ENCODE measurements at places on chromosomes 7 and 10.

- no peak for DNase-seq
These were observed 574.5 kb downstream of the ZWINT start for GRCh38 chr10:55786461-55787050.

DNA sequence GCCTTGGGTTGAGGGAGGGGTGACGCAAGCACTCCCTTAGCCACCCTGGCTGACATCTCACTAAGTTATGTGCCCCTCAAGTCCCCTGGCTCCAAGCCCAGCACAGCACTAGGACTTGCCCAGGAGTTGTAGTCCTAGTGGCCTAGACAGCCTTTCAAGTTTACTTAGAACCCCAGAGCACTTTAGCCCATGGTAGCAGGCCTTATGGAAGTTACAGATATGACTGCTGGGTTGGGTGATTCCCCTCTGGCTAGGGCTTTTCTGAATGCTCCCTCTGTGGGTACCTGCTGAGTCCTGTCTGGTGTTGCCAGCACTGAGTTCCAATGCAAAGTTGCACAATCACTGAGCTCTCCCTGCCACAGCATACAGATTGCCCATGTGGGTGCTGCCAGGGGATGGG is 83.2 kb downstream of the AHCYL2 start:
- DNase-seq, result no peak

DNA sequence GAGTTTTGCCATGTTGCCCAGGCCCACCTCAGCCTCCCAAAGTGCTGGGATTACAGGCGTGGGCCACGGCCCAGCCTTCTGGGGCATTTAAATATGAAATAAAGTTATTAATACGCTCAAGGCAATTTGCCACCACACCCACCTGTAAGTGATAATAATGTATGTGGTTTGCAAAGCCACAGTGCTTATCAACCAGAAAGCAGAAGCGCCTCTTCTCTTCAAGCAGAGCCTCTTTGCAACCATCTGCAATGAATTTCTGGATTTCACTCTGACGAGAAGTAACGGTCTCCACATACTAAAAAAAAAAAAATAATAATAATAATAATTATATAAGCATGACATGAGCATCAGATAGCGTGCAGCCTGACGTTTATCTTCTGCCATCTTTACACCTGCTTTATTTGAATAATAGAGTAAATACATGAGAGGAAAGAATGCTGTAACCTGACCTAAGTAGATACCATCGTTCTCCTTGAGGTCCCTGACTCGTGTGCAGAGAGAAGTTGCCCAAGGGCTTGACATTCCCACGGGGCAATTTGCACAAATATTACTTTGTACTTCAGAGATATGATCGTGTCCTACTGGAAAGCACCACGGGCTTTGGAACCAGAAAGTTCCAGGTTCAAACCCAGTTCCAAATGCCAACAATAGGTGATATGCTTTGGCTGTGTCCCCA is 34.0 kb downstream of the BRI3 start:
- no peak for DNase-seq

DNA sequence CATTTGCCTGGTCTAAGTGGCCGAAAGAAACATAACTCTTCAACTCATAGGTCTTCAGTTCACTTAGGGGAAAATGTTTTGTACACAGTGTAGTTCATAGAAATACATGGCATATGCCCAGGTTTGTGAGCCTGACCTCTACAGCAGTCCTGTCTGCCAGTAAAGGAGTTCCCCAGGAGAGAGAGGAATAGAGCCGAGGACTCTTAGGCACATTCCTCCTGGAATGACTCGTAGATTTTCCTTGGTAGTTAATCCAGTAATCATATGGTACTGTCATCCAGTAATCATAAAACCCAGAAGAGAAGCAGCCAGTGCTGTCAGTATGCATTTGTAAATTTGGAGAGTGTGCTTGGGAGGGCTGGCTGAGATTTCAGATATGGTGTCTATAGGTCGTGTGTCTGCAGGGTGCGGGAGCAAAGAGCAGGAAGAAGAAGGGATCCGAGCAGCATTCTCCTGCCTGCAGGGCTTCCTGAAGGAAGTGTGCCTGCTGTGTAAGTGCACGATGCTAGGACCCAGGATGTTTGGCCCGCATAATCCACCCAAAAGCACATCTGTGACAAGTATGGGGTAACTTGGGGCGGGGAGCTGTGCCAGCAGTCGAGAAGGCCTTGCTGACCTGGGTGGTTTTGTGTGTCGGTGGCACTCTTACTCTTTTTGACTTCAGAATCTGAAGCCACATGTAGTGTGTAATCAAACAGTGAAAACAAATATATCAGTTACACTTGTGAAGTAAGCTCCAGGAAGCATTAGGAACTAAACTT is 13.9 kb downstream of the EIF4H start:
- DNase-seq, result no peak

- no peak for DNase-seq
These were observed 18.1 kb downstream of the CEP55 start for GRCh38 chr10:93514521-93514920.

DNA sequence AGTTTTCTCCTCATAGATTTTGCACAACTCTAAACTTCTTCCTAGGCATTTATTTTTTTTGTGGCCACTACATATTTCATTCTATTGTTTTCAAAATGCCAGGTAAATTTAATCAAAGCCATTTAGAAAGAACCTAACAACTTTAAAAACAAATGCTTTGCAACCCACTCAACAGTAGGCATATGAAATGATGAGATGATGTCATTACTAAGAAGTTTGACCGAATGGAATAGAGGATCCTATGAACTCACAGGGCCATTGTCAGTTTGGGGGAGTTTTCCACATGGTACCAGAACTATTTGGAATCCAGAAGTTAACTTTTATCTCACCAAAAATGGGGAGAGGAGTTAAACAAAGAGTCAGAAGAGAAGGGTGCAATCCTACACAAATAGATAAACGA is 100.7 kb upstream of the INHBA start:
- no peak for DNase-seq

- no peak for DNase-seq
These were observed 10.5 kb upstream of the LAMB4 start for GRCh38 chr7:108140671-108141070.

GRCh38 chr10:85413570-85413969 is 953.0 kb downstream of the GRID1 start:
- no peak for DNase-seq

DNA sequence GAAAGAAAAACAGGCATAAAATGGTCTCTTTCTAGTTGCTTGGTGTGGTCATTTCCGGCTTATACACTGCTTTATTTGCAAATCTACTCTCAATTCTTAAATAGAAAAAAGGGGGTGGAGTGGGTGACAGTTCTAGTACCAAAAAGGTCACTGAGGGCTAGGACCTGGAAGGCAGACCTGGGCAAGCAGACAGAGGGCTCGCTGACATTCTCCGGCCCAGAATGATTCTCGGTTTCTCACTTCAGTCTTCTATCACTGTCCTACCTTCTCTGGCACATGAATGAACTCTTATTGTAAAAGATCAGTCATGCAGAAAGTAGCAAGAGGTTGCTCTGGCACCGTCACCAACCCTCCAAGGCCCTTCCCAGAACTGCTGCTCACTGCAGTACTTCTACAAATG is 54.0 kb downstream of the MALSU1 start:
- no peak for DNase-seq

- DNase-seq, result no peak
These were observed 12.6 kb downstream of the TMEM176B start for GRCh38 chr7:150787321-150788281.

DNA sequence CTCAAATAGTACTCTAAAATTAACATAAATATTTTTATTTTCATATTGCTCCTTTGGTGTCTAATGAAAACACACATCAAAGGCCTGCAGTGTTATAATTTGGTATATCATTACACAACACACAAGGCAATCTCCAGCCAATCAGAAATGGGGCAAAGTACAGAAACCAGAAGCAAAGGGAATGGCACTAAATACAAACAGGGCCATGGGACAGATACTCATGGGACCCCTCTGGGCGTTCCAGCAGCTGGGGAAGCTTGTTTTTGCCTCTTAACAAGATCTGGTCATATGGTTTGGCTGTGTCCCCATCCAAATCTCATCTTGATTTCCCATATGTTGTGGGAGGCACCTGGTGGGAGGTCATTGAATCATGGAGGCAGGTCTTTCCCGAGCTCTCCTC is 551.8 kb upstream of the NRP1 start:
- DNase-seq, result no peak

- no peak for DNase-seq
These were observed 642 bp upstream of the PRKG1 start for GRCh38 chr10:51073453-51074237.

DNA sequence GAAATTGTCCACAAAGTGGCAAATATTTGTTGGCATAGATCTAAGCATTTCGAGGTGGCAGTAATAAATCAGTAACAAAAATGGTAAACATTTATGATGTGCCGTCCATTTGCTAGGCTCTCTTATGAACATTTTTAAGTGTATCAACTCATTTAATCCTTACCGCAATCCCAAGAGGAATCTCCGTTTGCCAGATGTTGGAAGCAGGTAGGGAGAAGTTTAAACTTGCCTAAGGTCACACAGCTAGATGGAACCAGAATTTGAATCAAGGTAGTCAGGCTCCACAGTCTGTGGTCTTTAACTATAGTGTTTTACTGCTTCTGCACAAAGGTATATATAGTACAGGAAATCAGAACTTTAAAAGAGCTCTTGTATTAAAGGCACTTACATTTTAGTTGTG is 2.6 kb downstream of the MKLN1 start:
- DNase-seq, result no peak

DNA sequence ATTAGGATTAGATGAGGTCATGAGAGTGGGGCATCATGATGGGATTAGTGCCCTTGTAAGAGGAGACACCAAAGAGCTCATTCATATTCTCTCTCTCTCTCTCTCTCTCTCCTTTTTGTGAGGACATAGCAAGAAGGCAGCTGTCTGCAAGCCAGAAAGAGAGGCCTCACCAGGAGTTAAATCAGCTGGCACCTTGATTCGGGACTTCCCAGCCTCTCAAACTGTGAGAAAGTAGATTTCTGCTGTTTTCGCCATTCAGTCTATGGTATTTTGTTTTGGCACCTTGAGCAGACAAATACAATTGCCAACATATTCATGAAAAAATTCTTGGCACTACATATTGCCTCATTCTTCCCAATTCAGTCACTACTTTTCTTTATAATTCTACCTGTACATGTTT is 20.6 kb upstream of the ATAD1 start:
- no peak for DNase-seq

DNA sequence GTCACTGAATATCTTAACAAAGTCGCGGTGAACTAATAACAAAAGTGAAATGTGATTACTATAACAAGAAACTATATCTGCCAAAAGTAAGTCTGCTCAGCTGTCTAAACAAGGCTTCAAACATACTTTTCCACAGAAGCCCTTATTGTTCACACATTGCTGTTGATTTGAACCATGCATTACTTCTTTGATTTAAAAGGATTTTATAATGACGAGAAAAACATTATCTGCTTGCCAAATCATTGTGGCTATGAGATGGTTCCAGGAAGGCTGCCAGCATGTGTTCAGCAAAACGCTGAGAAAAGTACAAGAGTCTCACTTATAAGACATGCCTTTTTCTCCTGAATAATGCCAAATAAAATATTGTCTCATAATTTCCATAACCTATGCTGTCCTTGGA is 24.4 kb downstream of the RNF133 start:
- DNase-seq, result peak; percentile 13

GRCh38 chr10:6702030-6702429 is 122.0 kb upstream of the PRKCQ start:
- DNase-seq, result no peak

DNA sequence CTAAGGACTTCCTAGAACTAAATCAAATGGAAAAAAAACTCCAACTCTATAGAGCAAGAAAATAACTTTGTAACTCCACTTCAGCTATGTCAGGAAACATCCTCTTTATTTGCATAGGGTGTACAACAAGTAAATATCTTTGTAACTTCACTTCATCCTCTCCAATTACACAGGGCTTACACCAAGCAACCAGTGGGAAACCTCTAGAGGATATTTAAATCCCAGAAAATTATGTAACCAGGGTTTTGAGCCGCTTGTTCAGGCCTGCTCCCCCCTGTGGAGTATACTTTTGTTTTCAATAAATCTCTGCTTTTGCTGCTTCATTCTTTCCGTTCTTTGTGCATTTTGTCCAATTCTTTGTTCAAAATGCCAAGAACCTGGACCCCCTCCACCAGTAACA is 22.2 kb downstream of the LIPJ start:
- no peak for DNase-seq

GRCh38 chr7:20494566-20494965 is 120.9 kb upstream of the ABCB5 start:
- DNase-seq, result no peak

DNA sequence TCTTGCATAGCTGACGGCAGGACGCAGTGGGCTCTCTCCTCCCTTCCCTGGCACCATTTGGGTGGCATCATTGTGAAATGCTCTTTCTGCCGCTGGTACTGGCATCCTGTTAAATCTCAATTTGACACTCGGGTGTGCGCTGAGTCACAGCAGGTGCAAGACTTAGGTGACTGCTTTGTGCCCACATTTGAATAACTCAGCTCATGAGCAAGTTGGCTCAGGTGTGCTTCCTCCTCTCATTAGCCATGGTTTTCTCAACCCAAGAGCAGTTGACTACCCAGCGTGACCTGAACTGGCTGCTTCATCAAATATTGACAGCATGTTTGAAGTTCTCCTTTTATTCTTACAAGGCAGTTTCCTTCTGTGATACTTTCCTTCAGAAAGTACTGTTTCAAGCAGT is 24.6 kb upstream of the NFE2L3 start:
- no peak for DNase-seq

DNA sequence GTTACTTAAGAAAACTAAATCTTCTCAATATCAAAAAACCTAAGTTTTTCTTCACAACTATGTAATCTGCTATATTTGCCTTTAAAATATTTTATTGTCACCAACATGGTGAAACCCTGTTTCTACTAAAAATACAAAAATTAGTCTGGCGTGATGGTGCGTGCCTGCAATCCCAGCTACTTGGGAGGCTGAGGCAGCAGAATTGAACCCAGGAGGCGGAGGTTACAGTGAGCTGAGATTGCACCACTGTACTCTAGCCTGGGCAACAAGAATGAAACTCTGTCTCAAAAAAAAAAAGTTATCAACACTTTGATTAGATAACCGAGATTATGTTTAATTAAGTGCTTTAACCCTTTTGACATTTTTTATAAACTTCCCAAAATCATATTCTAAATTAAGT is 28.3 kb upstream of the CLDN4 start:
- no peak for DNase-seq

DNA sequence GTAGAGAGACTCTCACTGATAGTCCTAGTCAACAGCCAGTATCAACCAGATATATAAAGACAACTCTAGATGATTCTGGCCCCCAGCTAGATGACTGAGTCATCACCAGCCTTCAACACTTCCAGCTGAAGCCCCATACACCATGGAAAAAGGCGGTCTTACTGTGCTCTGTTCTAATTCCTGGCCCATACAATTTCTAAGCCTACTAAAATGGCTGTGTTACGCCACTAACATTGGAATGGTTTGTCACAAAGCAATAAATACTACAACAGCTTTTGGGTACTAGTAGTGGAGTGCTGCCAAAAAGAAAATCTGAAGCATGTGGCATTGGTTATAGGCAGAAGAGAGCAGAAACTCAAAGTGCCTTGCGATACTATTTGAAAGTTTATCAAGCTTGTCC is 13.0 kb upstream of the TES start:
- DNase-seq, result no peak

Measured in pulmonary artery endothelial cell (primary cell).